ENCODE measurements at places on chromosomes 1 and 21.

- DNase-seq, result no peak
Measured at GRCh38 chr21:41977034-41977950, 23.5 kb upstream of the C2CD2 start.

GRCh38 chr1:2559509-2560298, 3.5 kb downstream of the TNFRSF14 start:
- DNase-seq, result no peak

GRCh38 chr1:2330035-2330434, 61.3 kb downstream of the MORN1 start:
- DNase-seq, result no peak

DNA sequence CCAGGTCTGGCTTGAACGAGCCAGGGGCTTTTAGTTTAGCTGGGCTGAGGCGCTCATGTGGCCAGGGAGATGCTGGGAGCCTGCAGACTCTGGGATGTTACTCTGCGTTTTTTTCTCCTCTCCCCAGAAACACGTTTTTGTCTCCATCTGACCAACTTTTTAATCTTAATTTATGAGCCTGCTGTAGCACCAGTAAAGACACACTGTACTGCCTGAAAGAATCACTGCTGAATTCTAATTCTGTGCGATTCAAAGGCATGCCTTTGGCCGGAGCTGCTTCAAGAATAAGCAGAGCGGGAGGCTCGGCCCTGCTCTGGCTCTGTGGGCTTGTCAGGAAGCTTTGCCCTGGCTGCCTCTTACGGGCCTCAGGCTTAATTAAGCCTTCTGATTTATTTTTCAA, 129.5 kb downstream of the CAMTA1 start:
- no peak for DNase-seq

GRCh38 chr1:85015826-85016225, 18.9 kb upstream of the MCOLN2 start:
- no peak for DNase-seq

GRCh38 chr1:173304529-173305227, 97.5 kb upstream of the TNFSF4 start:
- DNase-seq, result no peak

- DNase-seq, result no peak
Measured at GRCh38 chr21:34180826-34181359, 107.5 kb downstream of the MRPS6 start.

GRCh38 chr1:199728345-199728744, 299.2 kb upstream of the NR5A2 start:
- DNase-seq, result no peak

DNA sequence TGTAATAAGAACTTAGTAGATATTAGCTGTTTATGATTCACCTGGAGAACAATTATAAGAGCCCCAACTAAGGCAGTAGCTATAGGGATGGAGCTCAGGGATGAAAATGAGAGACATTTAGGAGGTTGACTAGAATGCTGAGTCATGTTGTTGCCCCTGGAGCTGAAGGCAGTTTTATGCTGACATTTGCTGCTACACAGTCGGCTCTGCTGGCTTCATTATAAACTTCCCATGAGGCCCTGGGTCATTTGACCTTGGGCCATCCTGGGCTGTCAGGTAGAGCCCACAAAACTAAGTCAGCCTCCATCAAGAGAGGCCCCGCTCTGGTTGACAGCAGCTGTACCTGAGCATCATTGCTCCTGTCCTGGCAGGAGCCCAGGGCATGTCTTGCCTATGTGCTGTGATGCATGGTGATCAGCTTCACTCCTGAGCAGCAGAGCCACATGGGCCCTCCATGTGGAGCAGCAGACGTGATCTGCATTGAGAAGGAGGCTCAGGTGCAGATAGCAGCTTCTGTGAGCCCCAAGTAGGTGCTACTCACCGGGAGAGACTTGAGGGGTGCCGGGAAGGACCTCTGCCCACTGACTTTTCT, 112.4 kb downstream of the TBX19 start:
- DNase-seq, result no peak

GRCh38 chr1:24635195-24635843, 7.8 kb upstream of the SRRM1 start:
- DNase-seq, result peak; percentile 83

DNA sequence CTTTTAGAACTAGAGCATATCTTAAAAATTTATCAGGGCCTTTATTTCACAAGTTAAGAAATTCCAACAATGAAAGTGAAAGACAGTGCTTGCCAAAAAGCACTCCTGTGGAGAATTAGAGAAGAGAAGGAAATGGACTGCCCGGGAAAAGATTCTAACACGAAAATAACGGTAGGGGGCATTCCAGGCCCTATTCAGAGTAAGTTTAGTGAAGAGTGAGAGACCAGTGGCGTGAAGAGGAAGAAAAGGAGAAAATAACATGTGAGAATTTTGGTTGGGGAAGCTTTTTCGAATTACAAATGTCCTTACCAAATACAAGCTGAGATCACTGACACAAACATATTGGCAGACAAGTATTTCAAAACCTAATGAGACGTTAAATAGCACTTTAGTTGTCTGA, 38.4 kb upstream of the RBM34 start:
- DNase-seq, result peak; percentile 33

DNA sequence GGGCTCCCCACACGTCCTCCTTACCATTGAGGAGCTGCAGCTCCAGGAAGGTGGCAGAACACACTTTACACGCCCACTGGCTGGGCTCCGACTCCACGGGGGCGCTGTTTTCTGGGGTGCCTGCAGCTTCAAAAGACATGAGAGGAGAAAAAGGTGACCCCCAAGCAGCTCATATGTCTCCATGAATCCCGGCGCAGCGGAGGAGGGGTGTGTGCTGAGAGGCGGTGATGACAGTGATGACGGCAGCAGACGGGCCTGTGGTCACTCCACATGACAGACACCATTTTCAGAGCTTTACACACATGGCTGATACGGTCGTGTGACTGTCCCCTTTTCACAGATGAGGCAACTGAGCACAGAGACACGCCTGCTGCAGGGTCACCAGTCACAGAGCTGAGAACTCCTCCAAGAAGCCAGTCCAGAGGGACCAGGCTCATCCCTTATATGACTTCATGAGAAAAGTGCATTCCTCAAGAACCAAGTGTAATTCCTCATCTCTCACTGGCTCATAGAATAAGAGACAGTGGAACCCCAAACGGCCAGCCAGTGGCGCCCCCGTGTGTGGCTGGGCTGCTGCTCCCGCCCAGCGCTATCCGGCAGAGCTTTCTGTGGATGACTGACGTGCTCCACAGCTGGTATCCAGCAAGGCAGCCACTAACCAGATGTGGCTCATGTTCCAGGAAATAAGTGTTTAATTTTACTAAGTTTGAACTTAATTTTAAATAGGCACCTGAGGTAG, 31.9 kb downstream of the PRDM15 start:
- DNase-seq, result peak; percentile 28

- DNase-seq, result peak; percentile 48
Measured at GRCh38 chr21:45950740-45951515, 30.6 kb upstream of the COL6A1 start.

GRCh38 chr1:211127166-211127565, 6.8 kb downstream of the KCNH1 start:
- no peak for DNase-seq

DNA sequence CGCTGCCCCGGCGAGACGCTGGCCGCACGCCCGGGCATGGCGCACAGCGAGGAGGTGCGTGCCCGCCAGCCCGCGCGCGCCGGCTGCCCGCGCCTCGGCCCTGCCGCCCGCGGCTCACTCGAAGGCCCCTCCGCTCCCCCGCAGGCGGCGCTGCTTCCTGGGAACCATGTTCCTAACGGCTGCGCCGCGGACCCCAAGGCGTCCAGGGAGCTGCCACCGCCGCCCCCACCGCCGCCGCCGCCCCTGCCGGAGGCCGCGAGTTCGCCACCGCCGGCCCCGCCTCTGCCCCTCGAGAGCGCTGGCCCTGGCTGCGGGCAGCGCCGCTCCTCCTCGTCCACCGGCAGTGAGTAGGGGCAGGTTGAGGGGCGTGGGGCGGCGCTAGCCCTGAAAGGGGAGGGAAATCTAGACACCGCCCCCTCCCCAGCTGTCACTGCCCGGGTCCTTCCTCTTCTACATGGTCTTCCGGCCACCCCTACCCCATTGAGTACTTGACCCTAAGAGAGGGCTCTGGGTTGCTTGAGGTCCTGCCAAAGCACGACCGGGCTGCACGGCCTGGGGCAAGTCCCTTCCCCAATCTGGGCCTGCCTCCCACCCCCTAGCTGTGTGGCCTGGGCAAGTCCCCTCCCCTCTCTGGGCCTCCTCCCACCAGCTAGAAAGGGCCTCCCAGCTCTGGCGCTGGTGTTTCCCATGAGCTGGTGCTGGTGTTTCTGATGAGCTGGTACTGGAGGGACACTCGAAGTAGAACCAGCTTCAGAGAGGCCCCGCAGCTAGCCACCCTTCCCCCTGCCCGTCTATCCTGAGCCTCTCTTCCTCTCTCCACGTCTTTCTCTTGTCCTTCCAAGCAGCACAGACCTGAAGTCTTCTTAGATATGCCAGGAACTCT, 17.0 kb downstream of the TNFRSF25 start:
- DNase-seq, result no peak

- no peak for DNase-seq
Measured at GRCh38 chr21:46448108-46448507, 10.6 kb upstream of the DIP2A start.

- no peak for DNase-seq
Measured at GRCh38 chr21:44919913-44920693, 596 bp downstream of the ITGB2 start.

GRCh38 chr1:208149776-208150514, 94.2 kb downstream of the PLXNA2 start:
- DNase-seq, result no peak

DNA sequence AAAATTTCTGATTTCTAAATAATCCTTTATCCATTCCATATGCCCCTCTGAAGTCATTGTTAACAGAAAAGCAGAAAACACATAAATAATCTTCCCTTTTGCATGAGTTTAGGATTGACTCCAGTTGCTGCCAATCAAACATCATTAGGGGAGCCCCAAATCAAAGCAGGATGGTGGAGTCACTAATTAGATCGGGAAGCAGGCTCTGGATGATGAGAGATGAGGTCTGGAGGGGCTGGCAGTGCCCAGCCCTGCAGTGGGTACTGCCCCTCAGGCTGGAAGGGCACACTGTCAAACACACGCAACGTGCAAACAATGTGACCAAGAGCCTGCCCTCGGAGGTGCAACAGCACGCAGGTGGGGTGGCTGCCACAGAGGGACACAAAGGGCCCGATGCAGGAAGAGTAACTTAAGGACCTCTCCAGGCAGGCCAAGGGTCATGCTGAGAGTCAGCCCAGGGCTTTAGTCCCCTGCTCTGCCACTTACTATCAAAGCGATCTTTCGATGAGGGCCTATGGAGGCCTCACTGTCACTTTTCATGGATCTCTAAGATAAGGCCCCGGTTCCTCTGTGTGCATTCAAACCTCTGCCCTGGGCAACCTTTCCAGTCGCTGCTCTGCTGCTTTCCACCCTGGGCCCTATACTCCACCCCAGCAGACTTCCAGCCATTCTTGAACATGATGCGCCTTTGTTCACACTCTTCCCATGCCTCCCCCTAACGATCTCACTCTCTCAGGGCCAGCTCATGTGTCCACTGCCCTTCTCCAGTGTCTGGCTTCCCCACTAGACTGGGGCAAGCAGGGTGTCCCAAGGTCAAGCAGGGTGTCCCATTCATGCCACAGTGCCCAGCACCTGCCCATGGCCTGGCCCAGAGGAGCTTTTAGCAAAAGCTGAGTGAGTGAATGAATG, 98.9 kb downstream of the DMRTB1 start:
- DNase-seq, result no peak

- peak; percentile 16 for DNase-seq
Measured at GRCh38 chr1:175742790-175743459, 470 bp downstream of the TNR start.

DNA sequence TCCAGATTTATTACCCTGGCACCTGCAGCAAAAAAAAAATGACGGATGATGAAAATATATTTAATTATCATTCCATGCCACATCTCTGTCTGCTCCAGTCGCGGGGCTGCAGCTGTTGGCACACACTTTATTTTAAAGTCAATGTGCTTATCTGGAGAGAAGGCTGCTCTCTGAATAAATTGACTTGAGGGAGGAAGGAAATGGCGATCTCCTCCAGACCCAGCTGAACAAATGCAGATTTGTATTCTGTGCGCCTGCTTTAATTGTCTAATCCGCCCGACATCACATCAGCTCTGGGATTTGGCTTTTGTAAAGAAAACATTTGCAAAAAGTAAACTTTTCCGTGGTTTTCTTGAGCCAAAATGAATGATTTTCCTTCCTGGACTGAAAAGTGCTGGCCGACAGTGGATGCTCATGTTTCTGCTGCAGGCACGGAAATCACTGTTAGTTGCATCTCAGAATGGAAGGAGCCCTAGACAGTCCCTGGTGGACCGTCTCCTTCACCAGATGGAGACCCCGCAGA, 150.2 kb downstream of the CAMTA1 start:
- DNase-seq, result no peak

GRCh38 chr1:97385536-97386277, 535.1 kb downstream of the DPYD start:
- DNase-seq, result no peak

DNA sequence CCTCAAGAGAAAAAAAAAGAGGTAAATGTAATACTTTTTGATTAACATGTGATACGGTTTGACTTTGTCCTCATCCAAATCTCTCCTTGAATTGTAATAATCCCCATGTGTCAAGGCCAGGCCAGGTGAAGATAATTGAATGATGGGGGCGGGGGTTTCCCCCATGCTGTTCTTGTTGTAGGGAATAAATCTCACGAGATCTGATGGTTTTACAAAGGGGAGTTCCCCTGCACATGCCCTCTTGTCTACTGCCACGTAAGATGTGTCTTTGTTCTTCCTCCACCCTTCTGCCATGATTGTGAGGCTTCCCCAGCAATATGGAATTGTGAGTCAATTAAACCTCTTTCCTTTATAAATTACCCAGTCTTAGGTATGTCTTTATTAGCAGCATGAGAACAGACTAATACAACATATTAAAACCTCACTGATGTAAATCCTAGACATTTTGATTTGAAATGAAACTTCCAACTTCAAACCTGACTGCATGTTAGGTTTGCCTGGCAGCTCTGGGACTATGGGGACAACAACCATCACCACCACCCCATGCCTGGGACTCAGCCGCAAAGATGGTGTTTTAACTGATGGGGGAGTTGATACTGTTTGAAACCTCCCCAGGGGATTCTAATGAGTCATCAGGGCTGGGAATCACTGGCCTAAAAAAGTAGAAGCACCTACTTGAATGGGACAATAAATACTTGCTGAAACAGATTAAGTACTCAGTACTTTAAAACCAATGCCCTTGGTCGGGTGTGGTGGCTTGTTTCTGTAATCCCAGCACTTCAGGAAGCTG, 32.8 kb upstream of the BACH1 start:
- no peak for DNase-seq

DNA sequence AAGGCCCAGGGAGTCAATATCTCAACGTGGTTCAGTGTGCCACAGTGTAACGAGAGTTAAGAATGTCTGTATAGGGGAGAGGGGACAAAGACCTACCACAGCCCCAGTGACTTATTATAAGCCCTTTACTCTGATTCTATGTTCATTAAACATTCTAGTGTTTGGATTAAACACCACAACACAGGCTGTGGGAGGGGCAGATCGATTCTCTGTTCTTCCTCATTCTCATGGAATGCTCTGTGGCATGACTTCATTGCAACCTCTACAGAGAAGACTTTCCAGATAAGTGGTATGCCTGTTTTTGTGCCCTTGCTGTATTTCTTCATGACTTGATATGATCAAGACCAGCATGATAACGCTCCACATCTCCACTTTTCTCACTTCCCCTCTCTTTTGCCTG, 39.0 kb upstream of the CD5L start:
- DNase-seq, result no peak

All from IMR-90 (cell line).